ENCODE measurements at places on chromosomes 12 and 14.

DNA sequence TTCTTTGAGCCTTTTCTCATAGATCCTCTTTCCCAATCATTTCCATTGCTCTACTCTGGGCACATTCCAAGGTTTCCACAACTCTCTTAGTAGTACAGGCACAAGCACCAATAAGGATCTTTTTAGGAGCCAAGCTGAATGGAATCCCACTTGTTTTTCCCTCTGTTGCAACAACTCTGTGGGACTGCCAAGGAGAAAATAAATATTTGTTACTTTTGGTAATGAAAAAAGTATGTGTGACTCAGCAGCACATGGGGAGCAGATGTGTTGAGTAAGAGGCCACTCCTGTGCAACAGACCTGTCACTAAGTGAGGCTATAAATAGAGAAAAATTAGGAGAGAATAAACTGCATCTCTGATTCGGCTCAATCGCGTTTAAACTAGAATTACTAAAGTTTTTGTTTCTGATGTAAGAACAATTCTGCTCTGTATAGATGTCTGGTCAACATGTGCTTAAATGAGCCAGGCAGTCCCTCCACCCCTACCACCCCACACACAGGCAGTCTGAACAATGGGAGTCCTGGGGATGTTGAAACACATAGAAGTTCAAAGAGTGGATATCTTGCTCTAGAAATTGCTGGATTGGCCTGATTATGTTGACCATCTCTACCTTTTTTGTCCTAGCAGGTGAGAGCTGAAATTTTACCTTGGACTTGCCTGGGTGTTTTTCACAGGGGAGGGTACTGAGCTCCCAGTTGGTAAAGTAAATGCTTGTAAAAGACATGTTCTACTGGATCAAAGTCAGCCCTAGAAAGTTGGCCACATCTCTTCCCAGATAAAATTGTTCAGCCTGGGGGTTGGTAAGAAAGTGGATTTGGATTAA is 244.3 kb upstream of the NOVA1 start:
- no peak for DNase-seq

DNA sequence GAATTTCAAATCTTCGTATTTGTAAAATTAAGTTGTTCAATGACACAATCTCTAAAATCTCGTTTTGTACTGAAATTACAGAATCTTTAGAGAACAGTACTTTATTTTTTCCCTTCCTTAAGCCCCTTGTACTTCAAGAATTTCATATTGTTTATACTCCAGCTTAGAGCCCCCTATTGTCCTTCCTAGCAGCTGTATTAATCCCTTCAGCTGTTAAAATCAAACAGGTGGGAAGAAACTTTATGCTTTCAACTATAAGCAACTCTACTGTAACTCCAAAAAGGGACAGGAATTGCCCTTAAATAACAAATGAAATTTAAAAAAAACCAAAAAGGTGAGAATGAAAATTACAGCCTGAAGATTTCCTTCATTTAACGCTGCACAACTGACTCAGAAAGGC is 1.7 kb downstream of the NACA start:
- no peak for DNase-seq

DNA sequence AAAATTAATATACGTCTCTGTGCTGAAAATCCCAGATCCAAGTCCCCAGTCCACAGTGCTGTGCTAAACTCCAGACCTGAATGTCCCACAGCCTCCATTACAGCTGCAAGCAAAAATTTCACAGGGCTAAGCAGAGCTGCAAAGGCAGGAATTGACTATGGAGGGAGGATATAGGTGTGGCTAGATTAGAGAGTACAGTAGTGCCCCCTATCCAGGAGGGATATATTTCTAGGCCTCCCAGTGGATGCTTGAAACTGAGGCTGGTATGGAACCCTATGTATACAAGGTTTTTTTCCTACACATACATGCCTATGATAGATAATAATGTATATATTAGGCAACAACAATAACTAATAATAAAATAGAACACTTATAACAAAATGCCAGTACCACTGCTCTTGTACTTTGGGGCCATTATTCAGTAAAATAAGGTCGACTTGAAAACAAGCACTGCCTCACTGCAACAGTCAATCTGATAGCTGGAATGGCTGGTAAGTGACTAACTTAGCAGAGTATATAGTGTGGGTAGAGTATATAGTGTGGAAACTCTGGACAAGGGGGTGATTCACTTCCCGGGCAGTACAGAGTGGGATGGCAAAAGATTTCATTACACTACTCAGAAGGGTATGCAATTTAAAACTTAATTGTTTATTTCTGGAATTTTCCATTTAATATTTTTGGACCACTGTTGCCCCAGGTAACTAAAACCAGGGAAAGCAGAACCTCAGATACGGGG is 82.7 kb downstream of the C14orf132 start:
- DNase-seq: no peak

- DNase-seq: peak; percentile 73
Measured at GRCh38 chr12:49902399-49903350, 1.0 kb downstream of the FAIM2 start.

- DNase-seq: no peak
Measured at GRCh38 chr14:34090451-34090850, 139.6 kb upstream of the EGLN3 start.

- DNase-seq: no peak
Measured at GRCh38 chr12:64387197-64387816, 3.3 kb downstream of the C12orf56 start.

DNA sequence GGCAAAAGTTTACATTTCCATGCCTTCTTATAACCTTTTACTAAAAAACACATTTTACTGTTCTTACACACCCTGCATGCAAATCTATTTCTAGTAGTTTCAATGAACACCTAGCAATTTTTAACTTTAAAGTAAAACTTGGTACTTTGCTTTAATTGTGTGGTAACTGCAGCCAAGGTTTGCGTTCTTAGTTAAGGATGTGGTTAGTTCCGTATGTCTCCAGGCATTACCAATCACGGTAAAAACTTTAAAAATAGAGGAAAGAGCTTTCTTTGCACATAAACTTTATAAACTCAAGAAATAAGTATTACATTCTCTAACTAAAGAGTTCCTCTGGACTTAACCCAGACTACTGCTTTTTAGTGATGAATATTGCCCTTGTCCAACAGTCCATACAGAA is 795.2 kb downstream of the SLC16A7 start:
- no peak for DNase-seq

- no peak for DNase-seq
Measured at GRCh38 chr14:59283361-59283760, 94.9 kb downstream of the DAAM1 start.

- no peak for DNase-seq
Measured at GRCh38 chr14:106681568-106681967, 1155.2 kb downstream of the TMEM121 start.

- no peak for DNase-seq
Measured at GRCh38 chr12:15979096-15980092, 68.3 kb downstream of the DERA start.

DNA sequence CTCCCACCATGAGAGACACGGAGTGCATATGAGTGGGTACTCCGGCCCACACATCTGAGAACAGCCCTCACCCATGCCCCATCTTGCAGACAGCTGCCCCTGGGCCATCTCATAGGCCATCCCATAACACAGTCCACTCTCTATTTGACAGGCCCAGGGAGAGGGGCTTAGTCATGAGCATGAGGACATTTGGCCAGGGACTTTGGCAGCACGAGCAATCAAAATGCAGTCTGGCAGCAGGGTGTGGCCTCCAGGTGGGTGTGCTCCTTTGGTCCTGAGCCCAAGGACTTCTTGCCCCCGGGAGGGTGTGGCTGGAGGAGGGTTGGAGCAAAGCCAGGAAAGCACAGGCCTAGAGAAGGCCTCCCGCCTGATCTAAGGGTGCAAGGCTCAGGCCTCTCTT is 25.6 kb downstream of the EMP1 start:
- no peak for DNase-seq
